ENCODE measurements at places on chromosomes 16 and 17.

DNA sequence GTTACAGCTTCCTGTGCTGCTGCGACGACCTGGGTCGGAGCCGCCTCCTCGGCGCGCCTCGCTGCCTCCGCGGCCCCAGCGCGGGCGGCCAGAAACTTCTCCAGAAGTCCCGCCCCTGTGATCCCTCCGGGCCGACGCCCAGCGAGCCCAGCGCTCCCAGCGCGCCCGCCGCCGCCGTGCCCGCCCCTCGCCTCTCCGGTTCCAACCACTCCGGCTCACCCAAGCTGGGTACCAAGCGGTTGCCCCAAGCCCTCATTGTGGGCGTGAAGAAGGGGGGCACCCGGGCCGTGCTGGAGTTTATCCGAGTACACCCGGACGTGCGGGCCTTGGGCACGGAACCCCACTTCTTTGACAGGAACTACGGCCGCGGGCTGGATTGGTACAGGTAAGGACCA is 746 bp downstream of the HS3ST2 start:
- DNase-seq, result no peak

DNA sequence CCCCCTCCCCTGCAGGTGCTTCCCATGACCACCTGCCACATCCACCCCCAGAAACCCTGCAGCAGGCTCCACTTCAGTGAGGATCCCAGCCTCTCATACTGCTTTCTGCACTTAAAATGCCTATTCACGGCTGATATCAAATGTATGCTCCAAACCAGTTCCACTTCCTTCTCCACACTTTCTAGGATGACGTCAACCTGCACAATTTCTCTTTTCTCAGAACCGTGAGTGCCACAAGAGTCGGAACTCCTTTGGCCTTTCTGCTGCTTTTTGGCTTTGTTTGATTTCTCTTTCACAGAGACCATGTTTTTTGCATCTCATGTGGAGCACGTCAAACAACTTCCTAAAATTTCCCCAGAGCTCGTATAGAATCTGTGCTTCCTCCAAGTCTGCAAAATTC is 378.8 kb upstream of the TNRC6C start:
- DNase-seq, result no peak

DNA sequence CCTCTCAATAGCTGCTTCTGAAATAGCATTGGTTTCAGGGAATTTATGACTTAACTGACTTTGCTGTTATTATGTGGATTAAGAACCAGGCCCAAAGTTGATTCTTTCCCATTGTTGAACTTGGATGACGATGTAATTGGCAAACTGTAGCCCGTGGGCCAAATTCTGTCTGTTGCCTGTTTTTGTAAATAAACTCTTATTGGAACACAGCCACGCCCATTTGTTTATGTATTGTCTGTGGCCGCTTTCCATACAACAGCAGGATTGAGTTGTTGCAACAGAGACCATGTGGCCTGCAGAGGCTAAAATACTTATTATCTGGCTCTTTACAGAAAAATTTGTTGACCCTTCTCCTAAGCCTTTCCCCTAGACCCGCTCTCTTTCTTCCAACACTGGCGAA is 31.6 kb downstream of the NTN1 start:
- no peak for DNase-seq

DNA sequence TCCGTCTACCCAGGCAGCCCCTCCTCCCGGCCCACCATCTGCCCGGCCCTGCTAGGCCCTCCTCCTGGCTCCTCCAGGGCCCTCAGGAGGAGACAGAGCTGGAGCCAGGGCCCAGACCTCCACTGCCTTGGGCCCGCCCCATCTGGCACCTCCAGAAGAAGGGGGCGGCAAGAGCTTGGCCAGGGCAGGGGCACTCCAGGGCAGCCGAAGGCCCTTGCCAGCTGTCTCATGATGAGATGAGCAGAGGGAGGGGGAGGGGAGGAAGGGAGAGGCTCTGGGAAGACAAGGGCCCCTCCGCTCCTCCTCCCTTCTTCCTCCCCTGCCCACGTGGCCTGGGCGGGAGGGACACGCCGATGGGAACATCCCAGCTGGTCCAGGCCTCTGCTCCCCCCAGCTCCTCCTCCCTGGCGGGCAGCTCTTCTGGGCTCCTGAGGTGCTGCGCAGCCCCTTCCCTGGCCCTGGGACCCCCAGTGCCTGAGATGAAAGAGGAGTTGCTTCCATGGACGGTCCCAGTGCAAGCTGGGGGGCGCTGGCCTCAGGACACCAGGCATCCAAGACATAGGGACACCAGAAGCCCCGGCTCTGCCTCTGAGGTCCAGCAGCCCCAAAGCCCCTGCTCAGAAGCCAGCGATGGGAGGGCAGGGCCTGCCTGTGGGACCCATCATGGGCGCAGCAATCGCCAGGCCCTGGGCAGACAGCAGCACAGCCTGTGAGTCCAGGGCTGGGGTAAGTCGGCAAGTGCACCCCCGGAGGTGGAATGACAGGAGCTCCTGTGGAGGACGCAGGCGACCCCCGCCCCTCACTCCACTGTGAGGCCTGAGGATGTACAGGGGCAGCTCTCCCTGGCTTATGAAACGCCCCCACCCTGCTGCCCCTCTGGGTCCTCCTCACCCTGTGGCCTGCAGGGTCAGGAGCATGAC is 23.6 kb upstream of the ENPP7 start:
- no peak for DNase-seq

DNA sequence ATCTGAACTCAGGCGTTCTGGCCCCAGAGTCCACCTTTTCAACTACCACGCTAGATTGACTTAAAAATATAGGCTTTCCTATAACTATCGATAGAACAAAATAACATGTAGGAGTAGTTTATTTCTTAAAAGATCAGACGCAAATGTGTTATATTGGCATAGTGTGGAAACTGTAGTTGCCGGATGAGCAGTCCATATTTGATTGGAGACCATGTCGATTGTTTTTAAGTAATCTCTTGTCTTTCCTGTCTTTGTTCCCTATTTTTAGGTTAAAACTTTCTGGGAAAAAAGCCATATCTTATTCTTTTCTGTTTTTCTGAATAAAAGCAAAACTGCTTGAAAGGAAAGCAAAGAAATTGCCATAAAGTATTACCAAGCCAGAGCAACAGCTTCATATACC is 53.1 kb downstream of the GAN start:
- no peak for DNase-seq

GRCh38 chr16:75374388-75374787 is 58.9 kb downstream of the CFDP1 start:
- no peak for DNase-seq

- DNase-seq, result no peak
These were observed 1.1 kb downstream of the MAPK3 start for GRCh38 chr16:30121741-30122571.
